Thymus (tissue), 14 donors: ENCODE measurements at places on chromosomes 16 and 17.

- peak overlapping the region; percentile 71 for H3K27ac ChIP-seq
- no peak overlapping the region for H3K4me3 ChIP-seq
- DNase-seq = no peak
- H3K27me3 ChIP-seq = no peaks in the 10 kb centered on the region
- H3K36me3 ChIP-seq = peaks cover 8% of the 10 kb centered on the region
These were observed 51.0 kb downstream of the VAC14 start for GRCh38 chr16:70749681-70750601.

DNA sequence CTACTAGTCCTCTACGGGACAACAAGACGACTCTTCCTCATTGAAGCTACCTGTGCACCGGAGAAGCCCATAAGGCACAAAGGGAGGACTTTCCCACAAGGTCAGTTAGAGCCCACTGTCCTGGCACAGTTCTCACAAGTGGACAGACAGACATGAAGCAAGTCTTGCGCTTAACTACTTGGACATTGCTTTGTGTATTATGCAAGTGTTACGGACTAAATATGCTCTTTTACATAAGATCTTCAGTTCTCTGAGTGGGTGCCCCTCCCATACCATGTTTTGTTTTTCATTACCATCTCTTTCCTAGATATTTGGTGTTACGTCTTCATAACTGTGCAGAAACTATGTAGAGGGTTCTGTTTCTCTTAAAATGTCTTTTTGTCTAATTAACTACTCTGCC, 18.1 kb downstream of the ANKRD40CL start:
- no peak overlapping the region for H3K4me3 ChIP-seq
- peaks cover 91% of the 10 kb centered on the region for H3K36me3 ChIP-seq
- H3K27me3 ChIP-seq = no peaks in the 10 kb centered on the region
- DNase-seq = no peak
- H3K4me1 ChIP-seq = no peaks in the 10 kb centered on the region

GRCh38 chr17:37092071-37092470, 143.3 kb downstream of the AATF start:
- no peak overlapping the region for H3K27ac ChIP-seq
- H3K36me3 ChIP-seq = peaks cover 6% of the 10 kb centered on the region
- no peak overlapping the region for H3K4me3 ChIP-seq
- H3K27me3 ChIP-seq = no peaks in the 10 kb centered on the region
- H3K4me1 ChIP-seq = peaks cover 89% of the 10 kb centered on the region
- DNase-seq = no peak

DNA sequence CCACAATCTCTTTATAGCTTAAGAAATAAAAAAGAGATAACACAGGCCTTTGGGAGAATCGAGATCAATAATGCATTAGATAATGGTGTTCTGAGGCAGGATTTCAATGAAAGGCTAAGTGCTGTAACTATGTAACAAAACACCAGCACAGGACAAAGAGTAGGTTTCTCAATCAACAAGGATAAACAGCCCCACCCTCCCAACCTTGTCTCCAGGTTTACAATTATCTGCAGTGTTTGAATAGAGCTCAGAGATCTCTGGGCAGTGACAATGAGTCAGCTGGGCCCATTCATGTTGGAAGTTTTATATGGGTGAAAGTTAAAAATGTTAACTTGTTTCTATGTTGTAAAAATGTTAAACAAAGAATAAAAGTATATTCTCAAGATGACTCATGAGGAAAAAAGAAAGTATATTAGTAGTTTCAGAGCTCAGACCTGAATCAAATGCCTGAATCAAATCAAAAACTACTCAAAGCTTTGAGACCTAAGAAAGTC, 17.0 kb upstream of the KRT20 start:
- H3K27me3 ChIP-seq = no peaks in the 10 kb centered on the region
- no peaks in the 10 kb centered on the region for H3K36me3 ChIP-seq
- H3K4me3 ChIP-seq = no peak overlapping the region
- no peak for DNase-seq
- H3K4me1 ChIP-seq = no peaks in the 10 kb centered on the region
- no peak overlapping the region for H3K27ac ChIP-seq

GRCh38 chr17:48612456-48612853, 1.6 kb upstream of the HOXB7 start:
- H3K4me3 ChIP-seq = no peak overlapping the region
- peaks cover 11% of the 10 kb centered on the region for H3K4me1 ChIP-seq
- H3K36me3 ChIP-seq = no peaks in the 10 kb centered on the region
- peaks cover 100% of the 10 kb centered on the region for H3K27me3 ChIP-seq

GRCh38 chr16:66511602-66512271, 38.2 kb downstream of the TK2 start:
- H3K36me3 ChIP-seq = no peaks in the 10 kb centered on the region
- DNase-seq = no peak
- no peaks in the 10 kb centered on the region for H3K27me3 ChIP-seq
